ENCODE measurements at places on chromosomes 16 and 17.

GRCh38 chr17:32239456-32239855 is 26.2 kb upstream of the RHBDL3 start:
- DNase-seq, result no peak

DNA sequence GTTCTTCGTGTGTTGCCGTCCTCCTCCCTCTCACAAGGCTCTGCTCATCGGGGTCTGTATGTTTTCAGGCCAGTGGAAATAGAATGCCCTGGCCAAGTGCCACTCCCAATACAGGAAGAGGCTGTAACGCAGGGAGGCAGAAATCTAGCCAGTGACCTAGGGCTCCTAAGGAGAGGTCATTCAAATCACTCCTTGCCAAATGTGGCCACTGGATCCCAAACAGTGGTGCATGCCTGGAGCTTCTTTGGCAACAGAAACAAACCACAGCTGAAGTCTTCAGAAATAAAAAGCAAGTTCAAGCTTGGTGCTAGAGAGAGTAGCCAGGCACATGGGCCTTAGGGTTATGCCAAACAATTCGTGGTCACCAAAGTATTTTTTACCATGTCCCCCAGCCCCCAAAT is 66.1 kb downstream of the SMG6 start:
- DNase-seq, result no peak

GRCh38 chr17:50380369-50381259 is 7.6 kb downstream of the EME1 start:
- no peak for DNase-seq

- no peak for DNase-seq
Measured at GRCh38 chr17:50524838-50525237, 7.7 kb upstream of the EPN3 start.

- no peak for DNase-seq
Measured at GRCh38 chr17:49404361-49404760, 10.3 kb downstream of the PHB1 start.

DNA sequence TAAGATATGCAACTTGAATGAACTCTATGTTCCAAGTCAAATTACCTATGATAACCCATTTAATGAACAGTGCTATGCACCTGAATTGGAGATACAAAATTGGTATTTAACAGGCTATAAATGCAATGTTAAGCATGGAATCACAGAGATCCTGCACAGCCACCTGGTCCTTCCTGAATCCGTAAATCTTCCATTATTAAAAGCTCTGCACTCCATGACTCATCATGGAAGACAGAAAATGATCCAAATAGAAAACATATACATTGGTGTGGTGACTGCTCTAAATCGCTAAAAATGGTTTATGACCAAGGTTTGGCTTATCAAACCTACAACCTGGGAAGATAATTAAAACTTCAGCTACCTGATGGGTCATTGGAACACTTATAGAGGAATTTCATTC is 45.3 kb downstream of the GLG1 start:
- DNase-seq, result no peak

DNA sequence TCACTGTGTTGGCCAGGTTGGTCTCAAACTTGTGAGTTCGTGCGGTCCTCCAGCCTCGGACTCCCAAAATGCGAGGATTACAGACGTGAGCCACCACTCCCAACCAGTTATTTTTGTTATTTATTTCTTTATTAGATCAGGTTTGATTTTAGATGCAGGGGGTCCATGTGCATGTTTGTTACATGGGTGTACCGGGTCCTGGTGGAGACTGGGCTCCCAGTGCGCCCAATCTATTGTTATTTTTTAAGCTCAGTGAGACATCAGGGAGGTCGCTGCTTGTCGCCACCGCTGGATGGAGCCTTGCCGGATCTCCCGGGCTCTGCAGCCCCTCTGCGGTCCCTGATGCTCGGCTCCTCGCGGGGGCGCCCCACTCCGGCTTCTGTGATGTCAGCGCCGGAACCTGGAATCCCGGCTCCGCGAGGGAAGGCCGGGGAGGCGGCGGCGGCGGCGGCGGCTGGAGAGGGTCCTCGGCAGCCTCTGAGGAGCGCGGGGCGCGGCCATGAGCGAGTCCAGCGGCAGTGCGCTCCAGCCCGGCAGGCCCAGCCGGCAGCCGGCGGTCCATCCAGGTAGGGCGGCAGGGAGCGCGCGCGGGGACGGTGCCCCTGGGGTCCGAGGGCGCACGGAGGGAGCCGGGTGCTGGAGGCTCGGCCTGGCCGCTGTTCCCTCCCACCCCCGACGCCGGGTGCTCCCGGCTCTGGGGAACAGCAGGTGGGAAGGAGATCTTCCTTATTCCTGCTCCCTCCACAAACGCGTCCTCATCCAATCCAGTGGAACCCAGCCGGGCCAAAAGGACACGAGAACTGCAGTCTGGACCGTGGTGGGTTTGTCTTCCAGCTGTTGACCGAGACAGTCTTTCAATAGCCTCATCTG is at the start of gene TMC7:
TSS of gene TMC7 (plus strand) at position 370 of the 870 bp plus-strand sequence. CDS start at position 500, 130 bp downstream.
- peak; percentile 42 for DNase-seq

GRCh38 chr16:51755577-51756355 is 604.7 kb upstream of the SALL1 start:
- no peak for DNase-seq

DNA sequence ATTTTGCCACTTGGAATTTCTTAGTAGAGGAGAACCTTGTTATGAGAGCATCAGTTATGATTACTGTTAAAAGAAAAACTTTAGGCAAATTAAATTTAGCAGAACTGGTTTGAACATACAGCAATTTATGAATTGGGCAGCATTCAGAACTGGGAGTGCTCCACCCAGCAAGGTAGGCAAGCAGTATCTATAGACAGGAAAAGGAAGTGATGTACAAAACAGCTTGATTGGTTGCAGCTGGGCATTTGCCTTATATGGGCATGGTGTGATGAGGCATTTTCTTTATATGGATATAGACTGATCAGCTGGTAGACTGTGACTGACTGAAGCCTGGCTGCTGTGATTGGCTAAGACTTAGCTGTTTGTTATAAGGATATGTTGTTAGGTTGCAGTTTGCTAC is 17.6 kb upstream of the CYLD start:
- DNase-seq, result no peak

GRCh38 chr17:79176792-79177601 is 102.4 kb downstream of the ENGASE start:
- DNase-seq, result no peak

GRCh38 chr16:88487124-88487432 is 34.0 kb downstream of the ZFPM1 start:
- DNase-seq, result no peak

GRCh38 chr17:70119983-70120382 is 45.0 kb downstream of the KCNJ16 start:
- no peak for DNase-seq

DNA sequence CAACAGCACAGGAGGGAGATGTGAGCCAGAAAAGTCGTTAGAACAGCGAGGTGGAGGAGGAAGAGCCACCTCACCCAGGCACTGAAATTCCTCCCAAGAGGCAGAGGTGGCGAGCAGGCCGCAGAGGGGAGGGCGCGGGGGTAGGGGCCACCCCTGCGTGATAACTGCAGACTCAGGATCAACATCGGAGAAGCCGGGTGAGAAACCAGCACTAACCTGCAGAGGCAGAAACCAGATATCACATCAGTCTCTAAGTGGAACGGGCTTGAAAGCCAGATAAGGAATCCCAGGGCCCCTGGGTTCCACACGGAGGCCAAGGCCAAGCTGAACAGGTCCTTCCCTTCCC is 39.4 kb upstream of the ZC3H18 start:
- no peak for DNase-seq

DNA sequence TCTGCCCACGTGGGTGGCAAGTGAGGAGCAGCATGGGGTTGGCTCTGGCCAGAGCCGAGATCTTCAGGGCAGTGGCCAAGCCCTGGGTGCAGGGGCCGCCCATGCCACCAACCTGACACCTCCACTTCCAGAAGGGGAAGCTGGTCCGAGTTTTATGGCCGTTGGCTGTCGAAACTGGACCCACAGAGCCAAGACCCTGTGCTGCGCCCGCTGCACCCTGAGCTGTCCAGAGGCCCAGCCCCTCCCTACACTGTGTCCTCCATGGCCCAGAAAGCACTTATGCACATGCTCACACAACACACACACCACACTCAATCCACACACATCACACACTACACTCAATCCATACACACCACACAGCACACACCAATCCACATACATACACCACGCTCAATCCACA is 33.9 kb upstream of the RPTOR start:
- no peak for DNase-seq

DNA sequence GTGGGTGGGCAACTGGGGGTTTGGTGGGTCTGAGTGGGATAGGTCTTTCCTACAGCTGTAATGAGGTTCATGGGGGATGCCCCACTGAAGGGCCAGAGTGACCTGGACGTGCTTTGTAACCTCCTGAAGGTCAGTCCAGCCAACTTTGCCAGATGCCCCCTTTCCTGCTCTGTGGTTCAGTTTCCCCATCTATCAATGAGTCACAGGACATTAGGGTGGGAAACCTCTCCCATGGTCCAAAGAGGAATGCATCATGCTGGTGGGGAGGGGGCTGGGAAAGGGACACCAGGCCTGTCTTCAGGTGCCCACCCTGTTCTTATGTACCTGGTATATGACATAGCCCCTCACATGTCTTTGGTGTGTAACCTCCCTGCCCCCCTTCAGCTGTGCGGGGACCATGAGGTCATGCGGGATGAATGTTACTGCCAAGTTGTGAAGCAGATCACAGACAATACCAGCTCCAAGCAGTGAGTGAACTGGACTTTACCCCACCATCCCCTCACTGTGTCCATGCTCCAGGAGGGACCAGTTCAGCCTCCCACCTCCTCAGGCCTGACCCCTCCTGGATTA is 24.0 kb upstream of the ALKBH5 start:
- no peak for DNase-seq

- no peak for DNase-seq
Measured at GRCh38 chr16:86751076-86752030, 173.0 kb downstream of the FOXL1 start.

GRCh38 chr16:31078597-31079341 is 4.5 kb downstream of the ZNF646 start:
- no peak for DNase-seq

DNA sequence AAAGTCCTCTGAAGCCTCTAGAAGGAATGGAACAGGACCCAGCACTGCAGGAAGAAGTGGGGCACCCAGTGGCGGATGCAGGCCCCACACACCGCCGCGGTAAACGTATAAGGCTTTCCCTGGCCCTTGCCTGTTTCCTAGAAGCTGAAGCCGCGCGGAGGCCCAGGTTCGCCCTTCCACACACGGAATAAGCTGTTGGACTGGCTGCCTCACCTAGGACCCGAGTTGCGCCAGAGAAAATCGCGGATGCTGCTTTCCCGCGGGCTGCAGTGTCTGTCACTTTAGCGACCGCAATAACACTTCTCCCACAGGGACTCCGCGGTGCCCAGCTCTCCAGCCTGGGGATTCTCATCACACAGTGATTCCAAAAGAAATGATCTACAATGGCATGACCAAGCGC is 1736.9 kb downstream of the TP53TG3F start:
- no peak for DNase-seq

GRCh38 chr16:10419701-10420100 is 33.8 kb downstream of the ATF7IP2 start:
- no peak for DNase-seq

DNA sequence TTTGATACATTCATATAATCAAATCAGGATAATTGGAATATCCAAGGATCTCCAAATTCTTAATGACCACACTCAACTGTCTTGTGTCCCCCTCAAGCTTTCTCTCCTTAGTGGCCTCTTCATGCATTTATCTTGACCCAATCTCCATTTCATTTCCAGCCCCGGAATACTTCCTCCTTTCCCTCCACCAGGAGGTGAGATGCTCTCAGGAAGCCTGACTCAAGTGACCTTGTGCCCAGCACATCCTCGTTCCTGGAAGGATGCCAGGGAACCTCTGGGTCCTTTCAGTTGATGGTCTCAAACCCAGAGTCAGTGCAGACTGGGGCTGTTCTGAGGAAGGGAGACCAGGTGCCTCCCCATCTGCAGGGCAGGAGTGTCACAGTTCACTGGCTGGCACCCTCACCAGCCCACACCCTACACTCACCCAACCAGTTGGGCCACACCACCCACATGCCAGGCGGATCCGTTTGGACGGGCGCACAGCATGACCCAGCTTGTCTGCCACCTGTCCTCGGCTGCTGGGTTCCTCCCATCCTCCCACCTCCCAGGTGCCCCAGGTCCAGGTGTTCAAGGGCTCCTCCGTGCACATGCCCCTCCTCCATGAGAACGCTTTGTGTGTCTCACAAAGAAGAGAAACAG is 14.0 kb upstream of the EMP2 start:
- no peak for DNase-seq

DNA sequence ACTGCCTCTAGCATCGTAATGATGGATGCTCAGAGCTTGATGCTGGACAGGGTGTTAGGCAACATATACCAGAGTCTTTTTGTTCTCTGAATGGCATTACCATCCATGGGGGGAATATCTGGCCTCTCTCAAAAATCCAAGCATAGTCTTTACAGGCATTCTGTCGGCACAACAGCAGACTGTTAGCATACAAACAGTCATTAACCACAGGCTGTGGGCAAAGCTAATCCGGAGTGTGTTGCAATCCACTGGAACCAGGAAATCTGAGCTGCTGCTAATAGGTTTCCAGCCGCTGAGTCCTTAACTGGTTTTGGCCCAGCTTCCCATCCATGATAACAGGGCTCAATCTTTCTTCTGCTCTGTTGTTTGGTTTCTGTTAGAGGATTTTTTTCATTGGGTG is 371.9 kb downstream of the HS3ST3B1 start:
- no peak for DNase-seq

GRCh38 chr17:42141382-42141781 is 13.4 kb downstream of the RAB5C start:
- no peak for DNase-seq

DNA sequence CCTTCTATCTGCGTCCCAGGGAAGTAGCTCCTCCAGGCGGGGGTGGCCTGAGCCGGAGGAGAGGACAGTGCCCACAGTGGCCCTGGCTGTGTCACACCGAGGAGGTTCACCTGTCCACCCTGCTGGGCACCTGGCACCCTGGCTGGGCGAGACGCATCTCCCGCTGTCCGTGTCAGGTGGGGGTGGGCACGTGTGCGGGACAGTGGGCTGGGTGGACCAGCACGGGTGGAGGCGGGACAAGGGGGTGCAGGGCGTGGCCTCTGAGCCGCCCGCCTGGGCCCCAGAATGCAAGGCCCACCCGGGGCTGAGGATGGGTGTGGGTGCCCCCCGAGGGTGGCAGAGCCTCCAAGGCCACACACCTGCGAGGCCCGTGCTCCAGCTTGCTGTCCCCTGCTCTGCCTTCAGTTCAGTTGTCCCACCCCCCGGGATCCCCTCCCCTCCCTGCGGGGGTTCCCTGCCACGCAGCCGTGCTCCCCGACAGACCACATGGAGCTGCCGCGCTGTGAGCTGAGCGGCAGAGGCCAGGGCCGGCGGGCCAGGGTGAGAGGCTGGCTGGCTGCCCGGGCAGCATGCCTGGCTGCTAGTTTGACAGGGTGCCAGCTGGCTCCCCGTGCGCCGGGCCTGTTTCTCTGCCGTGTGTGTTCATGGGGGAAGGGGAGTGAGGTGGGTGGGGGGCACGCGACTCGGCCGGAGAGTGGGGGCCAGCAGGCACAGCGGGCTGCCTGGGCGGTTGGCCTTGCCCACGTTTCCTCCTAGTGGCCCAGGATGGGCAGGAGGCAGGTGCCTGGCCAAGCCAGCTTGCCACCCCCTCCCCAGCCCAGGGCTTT is 33.9 kb downstream of the BAHCC1 start:
- no peak for DNase-seq

- DNase-seq, result no peak
Measured at GRCh38 chr16:74718741-74719610, 18.3 kb upstream of the MLKL start.

- DNase-seq, result no peak
Measured at GRCh38 chr17:65449495-65449894, 112.0 kb downstream of the AXIN2 start.

Data from activated CD4-positive, alpha-beta T cell treated with anti-CD3 and anti-CD28 coated beads, Interleukin-2, Interleukin-4, amounts not matched to agents 100 ng/mL and 50 ng/mL, durations not matched to agents 16 hours and 8 hours (primary cell).